ENCODE measurements at places on chromosomes 11 and 22.

GRCh38 chr11:122367809-122368231 lies 251.8 kb upstream of the BLID start:
- no peak for DNase-seq

DNA sequence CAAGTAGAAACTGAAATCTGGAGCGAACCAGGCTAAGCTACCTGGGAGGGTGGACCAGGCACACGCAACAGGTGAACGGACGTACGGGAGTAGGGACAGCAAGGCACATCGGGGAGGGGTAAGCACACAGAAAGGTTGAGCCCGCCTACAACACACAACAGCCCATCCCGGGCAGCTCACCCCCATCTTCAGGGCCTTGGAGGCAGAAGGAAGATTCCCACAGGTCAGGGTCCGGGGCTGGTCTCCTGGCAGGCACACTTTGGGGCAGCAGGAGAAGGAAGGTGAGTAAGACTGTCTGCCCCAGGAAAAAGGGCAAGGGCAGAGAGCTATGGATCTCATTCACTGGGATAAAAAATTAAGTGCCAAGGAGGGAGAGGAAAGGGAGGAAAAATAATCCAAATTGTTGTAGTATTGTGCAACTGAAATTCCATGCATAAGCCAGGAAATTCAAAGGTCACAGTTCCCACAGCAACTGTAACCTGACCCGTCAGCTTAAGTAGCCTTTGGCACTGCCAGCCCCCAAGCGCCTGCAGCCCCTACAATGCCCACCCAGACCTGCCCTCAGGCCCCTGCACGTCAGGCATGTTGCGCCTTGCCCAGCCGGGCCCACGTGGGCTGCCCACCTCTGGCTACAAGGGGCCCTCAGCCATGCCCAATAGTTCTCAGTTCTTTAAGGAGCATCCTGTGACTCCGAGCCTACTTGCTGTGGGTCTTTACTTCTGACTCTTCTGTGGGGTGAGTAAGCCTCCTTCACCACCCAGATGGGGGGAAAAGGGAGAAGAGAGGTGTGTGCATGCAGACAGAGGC lies 51.8 kb downstream of the MICAL3 start:
- no peak for DNase-seq

DNA sequence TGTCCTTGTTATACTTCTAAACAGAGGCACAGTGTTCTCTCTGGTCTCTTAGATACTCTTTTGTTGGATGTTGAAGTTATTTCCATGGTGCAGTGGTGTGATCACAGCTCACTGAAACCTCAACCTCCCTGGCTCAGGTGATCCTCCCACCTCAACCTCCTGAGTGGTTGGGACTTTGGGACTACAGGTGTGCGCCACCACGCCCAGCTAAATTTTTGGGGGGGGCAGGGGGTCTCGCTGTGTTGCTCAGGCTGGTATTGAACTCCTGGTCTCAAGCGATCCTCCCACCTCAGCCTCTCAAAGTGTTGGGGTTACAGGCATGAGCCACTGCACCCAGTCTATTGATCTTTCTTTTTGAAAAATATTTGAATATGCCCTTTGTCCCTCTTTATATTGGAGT lies 14.9 kb downstream of the ZNF74 start:
- no peak for DNase-seq

- no peak for DNase-seq
Observed at GRCh38 chr11:86204356-86204755, 40.2 kb upstream of the EED start.

- DNase-seq = no peak
Observed at GRCh38 chr11:67270256-67271204, 4.3 kb downstream of the GRK2 start.

DNA sequence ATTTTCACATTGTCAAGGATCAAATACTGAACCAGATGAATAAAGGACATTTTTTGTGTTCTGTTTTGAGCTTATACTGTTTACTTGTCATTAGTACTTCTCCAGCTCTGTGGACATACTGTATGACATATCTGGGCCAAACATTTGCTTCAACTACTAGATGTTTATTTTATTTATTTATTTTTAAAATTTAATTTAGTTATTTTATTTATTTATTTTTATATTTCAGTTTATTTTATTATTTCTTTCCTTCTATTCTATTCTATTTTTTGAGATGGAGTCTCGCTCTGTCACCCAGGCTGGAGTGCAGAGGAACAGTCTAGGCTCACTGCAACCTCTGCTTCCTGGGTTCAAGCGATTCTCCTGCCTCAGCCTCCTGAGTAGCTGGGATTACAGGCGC lies 37.0 kb downstream of the HORMAD2 start:
- no peak for DNase-seq

Measured in hematopoietic multipotent progenitor cell treated with erythropoietin and hydrocortisone succinate and interleukin-3 and kit ligand, for 15 days (in vitro differentiated cells).